T1000 (cell line): ENCODE measurements at places on chromosomes 13 and 19.

- DNase-seq = no peak
Observed at GRCh38 chr19:4749870-4750590, 26.4 kb upstream of the DPP9 start.

GRCh38 chr19:12873891-12874745 lies 7.1 kb downstream of the DNASE2 start:
- DNase-seq = no peak

- DNase-seq = no peak
Observed at GRCh38 chr19:19866611-19867248, 1.0 kb downstream of the ZNF253 start.

- DNase-seq = no peak
Observed at GRCh38 chr13:22009937-22010336, 339.1 kb downstream of the FGF9 start.

GRCh38 chr19:41876847-41877832 lies at the start of gene CD79A:
Gene CD79A (plus strand): TSS chr19:41877279. CDS start chr19:41877305, 26 bp downstream.
- no peak for DNase-seq

- DNase-seq = no peak
Observed at GRCh38 chr13:40211586-40211968, 454.9 kb downstream of the FOXO1 start.

DNA sequence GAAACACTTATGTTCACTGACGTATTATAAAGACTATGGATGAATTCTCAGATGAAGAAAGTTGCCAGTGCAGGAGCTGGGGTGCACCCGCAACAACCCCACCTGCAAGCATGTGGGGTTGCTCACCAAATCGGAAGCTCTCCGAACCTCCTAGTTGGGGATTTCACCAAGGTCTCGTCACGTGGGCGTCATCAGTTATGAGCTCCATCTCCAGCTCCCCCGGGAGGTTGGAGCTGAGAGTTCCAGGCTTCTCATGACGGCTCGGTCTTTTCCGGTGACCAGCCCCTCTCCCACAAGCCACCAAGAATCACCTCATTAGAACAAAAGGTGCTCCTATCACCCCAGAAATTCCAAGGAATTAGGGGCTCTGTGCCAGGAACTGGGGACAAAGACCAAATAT lies 46.1 kb upstream of the TUBGCP3 start:
- DNase-seq = no peak

GRCh38 chr19:35949131-35949530 lies 13.0 kb downstream of the LRFN3 start:
- DNase-seq = no peak

GRCh38 chr13:48749144-48749543 lies 95.4 kb downstream of the CYSLTR2 start:
- DNase-seq = no peak

- no peak for DNase-seq
Observed at GRCh38 chr13:20506696-20507095, 19.0 kb downstream of the CRYL1 start.

GRCh38 chr13:48457578-48458242 lies 44.8 kb upstream of the LPAR6 start:
- no peak for DNase-seq

DNA sequence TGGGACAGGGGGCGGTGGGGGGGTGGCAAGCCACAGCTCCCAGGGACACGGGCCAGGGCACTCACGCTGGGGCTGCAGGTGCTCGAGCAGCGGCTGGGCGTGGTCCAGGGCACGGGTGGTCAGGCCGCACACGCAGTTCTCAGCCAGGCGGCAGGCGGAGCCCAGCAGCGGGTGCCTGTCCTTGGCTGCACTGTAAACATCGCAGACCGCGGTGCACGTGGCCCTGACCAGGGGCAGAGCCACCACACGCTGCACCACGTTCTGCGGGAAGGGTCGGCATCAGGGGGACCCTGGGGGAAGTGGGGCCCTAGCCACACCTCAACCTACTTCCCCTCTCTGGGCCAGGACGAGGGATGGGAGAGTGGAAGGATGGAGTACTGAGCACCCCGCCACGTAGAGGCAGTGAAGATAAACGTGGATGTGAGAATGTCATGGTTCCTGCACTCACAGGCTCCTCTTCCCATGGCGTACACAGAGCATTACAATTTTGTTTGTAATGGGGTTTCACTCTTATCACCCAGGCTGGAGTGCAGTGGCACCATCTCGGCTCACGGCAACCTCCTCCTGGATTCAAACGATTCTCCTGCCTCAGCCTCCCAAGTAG lies 3.4 kb downstream of the PLIN5 start:
- DNase-seq = no peak

DNA sequence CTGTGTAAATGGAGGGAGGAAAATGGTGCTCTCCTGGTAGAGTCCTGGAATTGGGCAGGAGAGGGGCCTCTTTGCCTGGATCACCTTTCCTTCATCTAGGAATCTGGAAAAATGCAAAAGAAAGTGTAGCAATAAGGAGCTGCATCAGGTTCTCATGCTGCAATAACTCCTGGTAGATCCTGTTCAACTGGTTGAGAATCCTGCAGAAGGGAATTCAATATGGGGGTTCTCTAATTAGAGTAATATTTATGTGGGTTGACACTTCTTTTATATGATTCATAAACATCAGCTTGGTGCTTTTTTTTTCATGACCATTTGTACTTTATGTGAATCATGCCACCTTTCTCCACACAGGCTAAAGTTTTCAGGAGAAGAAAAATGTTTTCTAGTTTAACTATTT lies 9.5 kb upstream of the NUDT15 start:
- no peak for DNase-seq

GRCh38 chr13:78602561-78603239 lies 652 bp downstream of the POU4F1 start:
- no peak for DNase-seq

GRCh38 chr13:95745289-95745688 lies 68.3 kb downstream of the DNAJC3 start:
- no peak for DNase-seq

GRCh38 chr19:1392407-1392806 lies 8.7 kb downstream of the NDUFS7 start:
- DNase-seq = no peak

- DNase-seq = no peak
Observed at GRCh38 chr19:3785451-3785937, 687 bp downstream of the MATK start.

DNA sequence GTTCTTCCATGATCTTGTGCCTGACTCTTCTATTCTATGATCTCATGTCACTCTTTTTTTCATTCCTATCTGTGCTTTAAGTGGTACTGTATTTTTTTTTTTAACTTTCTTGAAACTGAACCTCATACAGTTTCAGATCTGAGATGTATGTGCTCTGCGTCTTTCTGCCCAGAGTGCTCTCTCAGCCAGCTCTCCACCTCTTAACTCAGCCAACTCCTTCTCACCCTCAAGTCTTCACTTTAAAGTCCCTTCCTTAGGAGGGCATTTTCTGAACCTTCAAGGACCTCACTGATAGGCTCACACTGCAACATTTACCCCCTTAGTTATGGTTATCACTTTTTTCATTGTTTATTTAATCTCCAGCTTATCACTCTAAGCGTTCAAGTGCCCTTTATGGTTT lies 158.7 kb downstream of the IRS2 start:
- no peak for DNase-seq

DNA sequence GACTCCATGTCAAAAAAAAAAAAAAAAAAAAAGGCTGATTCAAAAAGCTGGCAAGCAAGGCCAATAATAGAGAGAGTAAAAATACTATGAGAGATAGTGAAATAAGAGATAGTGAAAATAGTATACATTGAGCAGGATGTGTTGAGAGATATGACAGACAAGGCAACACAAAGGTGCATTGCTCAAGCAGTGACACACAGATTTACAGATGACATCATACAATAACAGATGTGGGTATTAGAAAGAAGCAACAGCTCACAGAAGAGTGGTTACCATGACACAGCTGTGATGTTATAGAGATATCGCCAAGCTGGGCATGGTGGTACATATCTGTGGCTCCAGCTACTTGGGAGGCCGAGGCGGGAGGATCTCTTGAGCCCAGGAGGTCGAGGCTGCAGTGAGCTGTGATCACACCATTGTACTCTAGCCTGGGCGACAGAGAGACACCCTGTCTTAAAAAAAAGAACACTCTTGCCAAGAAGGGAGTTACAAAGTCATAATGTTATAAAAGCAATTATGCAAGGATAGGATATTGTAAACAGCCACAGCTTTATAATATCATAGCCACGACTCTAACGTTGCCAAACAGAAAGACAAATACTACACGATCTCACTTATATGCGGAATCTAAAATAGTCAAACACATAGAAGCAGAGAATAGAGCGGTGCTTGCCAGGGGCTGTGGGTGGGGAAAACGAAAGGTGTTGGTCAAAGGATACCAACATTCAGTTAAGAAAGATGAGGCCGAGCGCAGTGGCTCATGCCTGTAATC lies 10.3 kb downstream of the TNFSF9 start:
- DNase-seq = no peak

- no peak for DNase-seq
Observed at GRCh38 chr19:15120135-15121026, 13.2 kb downstream of the SYDE1 start.

DNA sequence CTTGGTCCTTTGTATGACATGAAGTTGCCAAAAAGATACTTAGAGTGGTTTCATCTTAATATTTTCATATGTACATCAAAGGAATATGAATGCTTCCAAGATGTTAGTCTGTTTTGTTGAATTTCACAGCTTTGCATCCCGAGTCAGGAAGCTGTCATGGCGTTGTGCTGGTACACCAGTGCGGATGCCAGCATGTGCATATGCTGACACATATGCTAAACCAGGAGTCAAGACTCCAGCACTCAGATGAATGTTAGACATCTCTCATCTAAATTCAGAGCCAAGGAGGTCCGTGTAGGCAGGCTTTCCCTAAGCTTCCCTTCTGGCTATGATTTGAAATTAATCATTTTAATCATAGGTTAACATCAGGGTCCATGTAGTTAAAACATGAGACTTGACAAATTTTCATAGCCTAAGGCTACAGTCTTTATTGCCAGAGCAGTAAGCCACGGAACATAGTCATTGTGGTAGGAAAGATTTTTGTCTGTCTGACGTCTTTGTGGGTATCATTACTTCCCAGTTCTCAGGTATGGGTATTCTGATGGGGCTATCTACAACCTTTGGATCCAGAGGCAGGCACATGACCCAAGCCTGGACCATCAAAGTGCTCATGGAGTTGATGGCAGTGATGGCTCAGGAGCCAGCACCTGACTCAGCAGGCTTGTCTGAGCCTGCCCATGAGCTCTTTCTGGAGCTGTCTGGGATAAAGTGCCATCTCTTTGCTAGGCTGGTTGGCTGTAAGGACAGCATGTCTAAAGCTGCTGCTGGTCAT lies 246.1 kb downstream of the KCNRG start:
- no peak for DNase-seq

DNA sequence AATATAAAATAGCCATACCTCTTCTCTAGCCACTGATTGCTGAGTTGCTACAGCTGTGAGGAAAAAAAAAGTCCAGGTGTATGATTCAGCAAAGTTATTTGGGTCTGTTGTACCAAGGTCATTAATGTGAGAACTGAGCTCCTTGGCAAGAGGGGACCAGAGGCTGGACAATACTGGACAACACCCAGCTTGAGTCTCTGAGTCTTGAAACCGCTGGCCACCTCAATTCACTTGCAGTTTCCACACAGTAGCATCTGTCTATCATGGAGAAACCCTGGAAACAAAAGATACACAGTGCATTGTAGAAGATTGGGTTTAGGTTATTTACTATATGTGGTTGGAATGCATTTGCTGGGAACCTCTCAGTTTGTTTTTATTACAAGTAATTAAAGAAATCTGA lies 60.4 kb downstream of the WDFY2 start:
- no peak for DNase-seq

DNA sequence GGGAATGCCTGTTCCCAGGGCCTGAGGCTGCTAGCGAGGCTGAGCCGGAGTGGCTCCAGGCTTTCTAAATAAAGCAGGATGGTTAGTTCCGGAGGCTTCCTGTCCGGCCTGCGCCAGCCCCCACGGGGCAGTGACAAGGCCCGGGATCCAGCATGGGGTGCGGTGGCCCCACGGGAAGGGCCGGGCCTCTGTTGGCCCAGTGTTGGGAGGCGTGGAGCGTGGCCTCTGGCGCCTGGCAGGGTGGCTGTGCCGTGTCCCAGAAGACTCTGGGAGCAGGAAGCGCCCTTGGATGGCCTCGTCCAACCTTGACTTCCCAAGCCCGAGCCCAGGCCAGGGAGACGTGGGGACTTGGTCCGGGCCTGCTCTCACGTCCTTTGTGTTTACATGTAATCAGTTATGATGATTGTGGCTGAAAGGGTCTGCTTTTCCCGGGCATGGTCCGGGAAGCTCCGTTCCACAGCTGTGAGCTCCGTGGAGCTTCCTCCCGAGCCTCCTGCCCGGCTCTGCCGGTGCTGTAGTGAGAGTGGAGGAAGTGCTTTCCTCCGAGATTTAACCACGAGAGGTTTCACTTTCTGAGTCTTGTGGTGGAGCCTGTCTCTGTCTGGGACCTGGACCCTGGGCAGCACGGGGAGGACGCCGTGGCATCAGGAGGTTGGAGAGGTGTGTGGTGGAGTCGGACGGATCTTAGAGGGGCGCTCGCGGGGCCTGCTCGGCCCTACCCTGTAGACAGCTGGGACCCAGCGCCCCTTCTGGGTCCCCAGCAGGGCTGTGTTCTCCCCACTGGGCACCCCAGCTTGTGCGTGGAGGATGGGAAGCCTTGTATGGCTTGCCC lies 4.6 kb downstream of the GNA11 start:
- DNase-seq = no peak

- no peak for DNase-seq
Observed at GRCh38 chr19:47512948-47513319, 1.9 kb downstream of the NAPA start.

GRCh38 chr13:91904005-91904404 lies 505.6 kb downstream of the GPC5 start:
- DNase-seq = no peak

DNA sequence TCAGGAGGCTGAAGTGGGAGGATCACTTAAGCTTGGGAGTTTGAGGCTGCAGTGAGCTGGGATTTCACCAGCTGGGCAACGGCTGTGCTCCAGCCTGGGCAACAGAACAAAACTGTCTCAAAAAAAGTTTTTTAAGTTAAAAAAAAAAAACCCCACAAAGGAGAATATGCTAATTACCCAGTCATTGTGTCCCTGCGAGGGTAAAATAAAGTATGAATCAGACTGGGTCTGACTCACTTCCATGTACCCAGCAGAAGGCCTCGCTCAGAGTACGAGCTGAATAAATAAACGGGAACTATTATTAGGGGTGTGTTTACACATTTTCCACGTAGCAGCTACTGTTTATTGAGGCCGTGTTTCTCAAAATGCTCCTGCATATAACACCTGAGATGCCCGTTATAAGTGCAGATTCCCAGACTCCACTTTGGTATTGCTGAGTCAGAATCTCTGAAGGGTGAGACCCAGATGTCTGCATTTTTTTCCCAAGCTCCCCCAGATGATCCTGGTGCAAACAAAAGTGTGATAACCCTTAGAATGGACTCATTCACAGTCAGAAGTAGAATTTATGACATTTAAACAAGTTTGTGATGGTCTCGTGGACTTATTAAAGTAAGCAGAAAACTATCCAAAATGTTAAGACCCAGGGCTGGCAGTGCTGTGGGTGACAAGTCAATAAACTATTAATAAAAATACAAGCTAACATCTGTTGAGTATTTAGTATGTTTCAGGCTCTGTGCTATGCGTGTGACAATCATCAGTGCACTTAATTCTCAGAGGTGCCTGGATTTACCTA lies 28.2 kb downstream of the KCNC3 start:
- no peak for DNase-seq

- DNase-seq = no peak
Observed at GRCh38 chr19:35169221-35169995, 14.9 kb downstream of the FXYD5 start.
